ENCODE measurements at places on chromosomes 5 and 9.

DNA sequence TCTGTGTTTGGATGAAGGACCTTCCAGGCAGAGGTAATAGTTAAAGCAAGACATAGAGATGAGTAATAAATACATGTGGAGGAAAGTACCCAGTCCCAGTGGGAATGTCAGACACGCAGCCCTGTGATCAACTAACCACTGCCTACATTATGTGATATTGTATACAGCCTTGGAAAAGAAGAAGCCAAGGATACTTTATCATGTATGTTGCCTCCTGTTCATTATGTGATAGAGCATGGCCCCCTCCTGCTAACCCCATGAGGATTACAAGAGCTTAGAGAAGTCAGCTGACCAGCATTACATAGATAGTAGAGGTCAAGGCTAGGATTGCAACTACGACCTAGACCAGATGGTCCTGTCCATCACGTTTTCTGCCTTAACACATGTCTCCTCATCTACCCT, 497.0 kb upstream of the TNC start:
- no peak for DNase-seq

GRCh38 chr9:136119061-136119882, 597 bp upstream of the TMEM250 start:
- no peak for DNase-seq

DNA sequence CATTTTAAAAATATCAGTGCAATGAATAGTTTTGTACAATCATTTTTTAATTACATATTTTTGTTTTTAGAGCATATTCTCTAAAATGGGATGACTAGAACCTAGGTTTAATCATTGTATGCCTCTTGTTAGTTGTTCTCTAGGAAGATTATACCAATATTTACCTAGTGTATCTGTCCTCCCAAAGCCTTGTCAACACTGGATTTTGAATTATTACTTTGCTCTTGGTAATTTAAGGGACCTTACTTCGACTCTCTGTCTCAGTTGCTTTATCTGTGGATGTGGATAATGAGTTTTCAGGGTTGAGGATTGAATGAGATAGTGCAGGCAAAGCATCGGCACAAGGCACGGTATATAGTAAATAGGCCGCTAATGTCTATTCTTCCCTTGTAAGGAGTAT, 10.9 kb upstream of the PIP5K1B start:
- no peak for DNase-seq

GRCh38 chr9:94760660-94761059, 34.2 kb downstream of the AOPEP start:
- DNase-seq: no peak

- no peak for DNase-seq
Measured at GRCh38 chr9:1457460-1457859, 407.3 kb downstream of the DMRT2 start.

GRCh38 chr5:81189875-81190498, 43.1 kb upstream of the CKMT2 start:
- DNase-seq: no peak

DNA sequence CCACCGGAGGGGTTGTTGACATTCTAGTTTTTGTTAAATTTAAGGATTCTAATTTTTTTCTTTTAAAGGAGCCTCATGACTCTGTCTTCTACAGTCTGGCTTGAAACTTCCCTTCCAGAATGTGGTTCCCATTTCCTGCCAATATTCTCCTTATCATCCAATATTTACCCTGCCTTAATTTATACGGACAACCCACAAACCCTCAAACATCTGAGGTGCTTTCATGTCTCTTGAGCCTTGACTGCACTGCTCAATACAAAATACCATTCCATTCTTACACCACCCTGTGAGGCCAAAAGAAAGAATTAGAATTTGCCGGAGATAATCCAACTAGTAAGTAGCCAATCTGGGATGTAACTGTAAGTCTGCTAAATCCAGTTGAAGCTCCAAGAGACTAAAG, 346.5 kb downstream of the SPOCK1 start:
- DNase-seq: no peak

- DNase-seq: no peak
Measured at GRCh38 chr5:42360056-42360455, 63.2 kb upstream of the GHR start.
